ENCODE measurements at places on chromosomes 12 and 14.

DNA sequence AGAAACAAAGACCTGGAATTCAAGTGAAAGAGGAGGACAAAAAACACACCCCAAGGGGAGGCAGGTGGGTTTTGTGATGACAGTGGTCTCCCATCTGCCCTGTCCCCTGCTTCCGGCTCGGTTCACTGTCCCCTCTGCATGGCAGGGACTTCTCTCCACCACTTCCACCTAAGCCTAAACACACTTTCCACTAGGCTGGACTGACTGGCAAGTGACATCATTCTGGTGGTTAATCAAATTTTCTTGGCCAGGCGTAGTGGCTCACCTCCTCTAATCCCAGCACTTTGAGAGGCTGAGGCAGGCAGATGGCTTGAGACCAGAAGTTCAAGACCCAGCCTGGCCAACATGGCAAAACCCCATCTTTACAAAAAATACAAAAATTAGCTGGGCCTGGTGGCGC is 11.9 kb downstream of the PLEKHG6 start:
- DNase-seq: no peak

DNA sequence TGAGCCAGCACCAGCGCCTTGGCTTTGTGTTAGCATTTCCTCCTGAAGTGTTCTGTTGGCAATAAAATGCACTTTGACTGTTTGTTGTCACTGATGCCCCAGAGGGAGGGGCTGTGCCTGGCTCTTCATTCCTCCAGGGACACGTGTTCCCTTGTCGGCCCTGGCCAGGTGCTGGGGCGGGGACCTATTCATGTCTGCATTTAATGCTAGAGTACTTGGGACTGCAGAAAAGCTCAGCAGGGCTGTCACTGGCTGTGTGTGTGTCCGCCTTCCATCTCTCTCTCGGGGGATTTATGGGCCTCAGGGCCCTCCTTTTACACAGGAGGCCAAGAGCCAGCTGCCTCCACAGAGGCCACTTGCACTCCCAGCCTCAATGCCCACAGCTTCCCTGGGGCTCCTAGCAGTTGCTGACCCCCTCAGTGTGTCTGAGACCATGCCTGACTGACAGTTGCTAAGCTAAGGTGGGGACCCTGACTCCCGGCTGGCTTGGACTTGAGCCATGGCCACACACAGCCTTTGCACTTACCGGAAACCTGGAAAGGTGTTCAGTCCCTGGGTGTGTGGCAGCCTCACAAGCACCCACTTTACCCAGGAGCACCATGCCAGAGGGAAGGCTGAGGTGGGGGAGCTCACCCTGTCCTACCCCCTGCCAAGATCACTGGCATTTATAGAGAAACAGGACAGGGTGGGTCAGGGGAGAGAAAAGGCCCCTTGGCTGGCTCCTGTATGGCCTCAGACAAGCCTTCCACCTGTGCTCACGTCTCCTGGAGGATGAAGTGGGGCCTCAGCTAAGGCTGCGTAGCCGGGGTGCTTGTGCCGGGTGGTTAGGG is 27.8 kb downstream of the HIP1R start:
- no peak for DNase-seq

GRCh38 chr12:70823182-70823976 is 97.2 kb downstream of the PTPRR start:
- DNase-seq: no peak

- no peak for DNase-seq
Observed at GRCh38 chr12:111355201-111355925, 13.5 kb downstream of the PHETA1 start.

DNA sequence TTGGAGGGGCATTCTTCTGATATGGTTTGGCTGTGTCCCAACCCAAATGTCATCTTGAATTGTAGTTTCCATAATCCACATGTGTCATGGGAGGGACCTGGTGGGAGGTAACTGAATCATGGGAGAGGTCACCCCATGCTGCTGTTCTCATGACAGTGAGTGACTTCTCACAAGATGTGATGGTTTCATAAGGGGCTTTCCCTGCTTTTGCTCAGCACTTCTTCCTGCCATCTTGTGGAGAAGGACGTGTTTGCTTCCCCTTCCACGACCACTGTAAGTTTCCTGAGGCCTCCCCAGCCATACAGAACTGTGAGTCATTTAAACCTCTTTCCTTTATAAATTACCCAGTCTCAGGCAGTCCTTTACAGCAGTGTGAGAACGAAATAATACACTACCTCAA is 382.4 kb downstream of the VRK1 start:
- peak; percentile 2 for DNase-seq

DNA sequence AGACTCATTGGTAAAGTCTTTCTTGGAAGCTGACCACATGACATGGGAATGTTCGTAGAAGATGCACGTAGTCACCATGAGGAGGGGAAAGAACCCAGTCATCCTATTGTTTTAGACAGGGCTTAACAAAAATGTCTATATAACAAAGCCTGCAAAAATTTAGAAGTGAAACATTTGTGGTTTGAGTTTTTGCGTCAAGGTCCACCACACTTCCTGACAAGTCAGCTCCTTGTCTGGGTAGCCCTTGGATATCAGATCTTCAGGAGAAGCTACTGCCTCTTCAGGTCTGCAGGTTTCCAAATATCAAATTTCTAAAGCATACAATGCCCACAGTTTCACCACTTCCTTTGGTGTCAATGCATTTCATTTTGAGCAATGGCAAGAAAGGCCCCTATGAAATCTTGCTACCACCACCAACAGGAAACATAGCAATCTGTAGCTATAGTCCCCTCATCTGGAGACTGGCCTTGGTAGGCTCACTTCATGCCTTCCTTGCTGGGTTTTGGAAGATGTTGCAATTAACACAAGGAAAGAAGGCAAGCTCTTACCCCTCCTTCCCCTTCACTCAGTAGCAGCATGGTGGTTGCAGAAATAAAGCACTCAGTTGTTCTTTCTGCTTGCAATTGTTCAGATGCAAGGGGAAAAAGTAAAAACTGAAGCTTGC is 235.2 kb downstream of the PCNX1 start:
- DNase-seq: no peak

DNA sequence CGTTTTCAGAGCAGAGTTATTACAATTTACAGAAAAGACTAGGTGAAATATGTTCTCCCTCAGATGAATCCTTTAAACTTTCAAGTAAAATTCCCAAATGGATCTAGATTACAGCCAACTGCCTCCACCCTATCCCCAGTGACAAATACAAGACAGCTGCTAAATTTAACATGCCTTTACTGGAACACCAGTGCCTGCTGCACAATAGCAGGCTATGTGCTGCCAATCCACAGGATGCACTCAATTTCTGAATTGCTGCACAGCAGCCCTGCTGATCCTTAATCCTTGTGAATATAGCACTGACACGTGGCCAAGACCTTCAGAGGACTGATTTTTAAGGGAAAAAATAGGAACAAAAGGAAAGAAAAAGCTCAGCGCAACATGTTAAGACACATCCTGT is 128.9 kb downstream of the CCER1 start:
- DNase-seq: no peak

GRCh38 chr12:70840656-70841350 is 79.7 kb downstream of the PTPRR start:
- DNase-seq: no peak

DNA sequence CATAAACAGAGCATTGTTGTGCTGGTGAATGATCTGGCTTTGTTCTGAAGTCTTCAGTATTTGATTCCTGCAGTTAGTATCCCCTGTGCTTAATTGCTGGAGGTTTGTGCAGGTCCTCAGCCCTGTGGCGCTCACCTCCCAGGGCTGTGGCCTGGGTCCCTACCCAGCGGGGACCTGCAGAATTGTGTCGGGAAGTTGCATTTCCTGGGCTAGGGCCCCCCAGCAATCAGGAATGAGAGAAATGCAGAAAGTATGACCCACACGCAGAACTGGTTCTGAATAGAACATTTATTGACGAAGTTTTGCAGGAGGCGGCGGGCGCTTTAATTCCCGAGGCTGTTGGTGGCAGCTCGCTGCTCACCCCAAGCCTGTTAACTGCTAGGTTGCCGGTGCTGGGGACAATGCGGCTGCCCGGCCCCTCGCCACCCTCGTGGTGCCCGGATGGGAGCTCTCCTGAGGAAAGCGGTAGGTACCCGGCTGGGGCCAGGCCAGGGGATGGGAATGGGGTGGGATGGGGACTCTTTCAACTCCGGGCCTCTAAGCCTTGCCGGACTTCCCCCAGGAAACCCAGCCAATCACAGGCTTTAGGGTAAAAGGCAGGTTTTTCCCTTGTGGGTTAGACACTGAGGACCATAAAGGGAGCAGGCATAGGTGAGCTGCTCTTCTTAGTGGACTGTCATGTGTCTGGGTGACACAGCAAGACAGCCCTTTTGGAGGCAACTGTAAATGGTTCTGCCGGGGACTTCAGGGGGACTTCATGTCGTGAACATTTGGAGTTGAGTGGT is 11.6 kb downstream of the PLEKHG3 start:
- DNase-seq: no peak

DNA sequence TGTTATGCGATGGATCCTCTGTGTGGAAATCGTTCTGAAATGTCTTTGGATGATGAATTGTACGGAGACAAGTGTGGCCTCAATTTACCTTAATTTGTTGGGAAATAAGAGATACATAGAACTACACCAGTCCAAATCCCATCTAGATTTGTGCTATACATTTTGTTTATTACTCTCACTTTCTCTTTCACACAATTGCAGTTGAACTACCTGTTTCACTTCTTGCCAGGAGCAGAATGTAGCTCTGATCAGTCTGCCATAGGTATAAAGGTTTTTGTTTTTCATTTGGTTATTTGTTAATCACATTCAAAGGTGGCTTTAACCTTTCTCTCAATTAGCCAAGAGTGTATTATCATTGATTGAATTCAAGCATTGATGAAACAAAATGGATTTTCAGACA is 268.2 kb downstream of the SNAPC1 start:
- no peak for DNase-seq

DNA sequence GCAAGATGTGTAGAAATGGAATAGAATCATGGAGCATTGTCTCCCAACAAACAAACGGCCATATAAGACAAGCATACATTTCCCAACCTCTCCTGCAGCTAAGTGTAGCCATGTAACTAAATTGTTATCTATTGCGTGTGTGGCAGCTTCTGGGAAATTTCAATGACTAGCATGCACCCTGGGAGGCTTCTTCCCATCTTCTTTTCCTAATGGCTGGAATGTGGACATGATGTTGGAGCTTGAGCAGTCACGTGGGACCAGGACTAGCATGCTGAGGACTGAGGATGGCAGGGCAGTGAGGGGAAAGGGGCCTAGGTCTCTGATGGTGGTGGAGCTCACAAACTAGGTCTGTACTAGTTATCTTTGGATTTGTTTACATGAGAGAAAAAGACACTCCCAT is 21.7 kb upstream of the CTDSP2 start:
- DNase-seq: no peak

Measured in stimulated activated CD4-positive, alpha-beta T cell treated with anti-CD3 and anti-CD28 coated beads, Interleukin-12 subunit alpha, Interleukin-12 subunit beta, amount 100 ng/mL, for 24 hours (primary cell).